ENCODE measurements at places on chromosomes 7 and 10. TPM values are rescaled to one million over a fixed set of nuclear protein-coding genes. Genes with fewer than 3 reads are reported as not detected.

DNA sequence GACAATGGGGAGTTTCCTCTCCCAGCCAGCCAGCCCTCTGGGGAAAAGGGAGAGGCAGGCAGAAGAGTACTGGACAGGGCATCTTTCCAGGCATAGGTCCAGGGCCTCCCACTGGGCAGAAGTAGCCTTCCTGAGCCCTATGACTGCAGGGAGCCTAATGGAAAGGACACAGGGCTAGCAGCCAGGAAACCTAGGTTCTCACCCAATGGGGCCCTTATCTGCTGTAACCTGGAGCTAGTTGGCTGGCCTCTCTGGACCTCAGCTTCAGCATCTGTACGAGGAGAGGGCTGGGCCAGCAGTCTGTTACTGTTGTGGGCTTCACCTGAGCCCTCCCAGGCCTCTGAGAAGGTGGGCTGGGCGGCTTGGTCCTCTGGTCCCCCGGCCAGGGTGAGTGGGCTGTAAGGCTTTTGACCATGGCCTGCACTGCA, 22.4 kb downstream of the LDB3 start:
- no peak for DNase-seq

- DNase-seq: no peak
Measured at GRCh38 chr7:1669064-1669951, 769 bp upstream of the ELFN1 start.

ZNF438 gene
- polyA plus RNA-seq: 4.4 TPM

NEURL1 gene
- polyA plus RNA-seq: 0.67 TPM
